ENCODE measurements at places on chromosomes 1 and 21.

DNA sequence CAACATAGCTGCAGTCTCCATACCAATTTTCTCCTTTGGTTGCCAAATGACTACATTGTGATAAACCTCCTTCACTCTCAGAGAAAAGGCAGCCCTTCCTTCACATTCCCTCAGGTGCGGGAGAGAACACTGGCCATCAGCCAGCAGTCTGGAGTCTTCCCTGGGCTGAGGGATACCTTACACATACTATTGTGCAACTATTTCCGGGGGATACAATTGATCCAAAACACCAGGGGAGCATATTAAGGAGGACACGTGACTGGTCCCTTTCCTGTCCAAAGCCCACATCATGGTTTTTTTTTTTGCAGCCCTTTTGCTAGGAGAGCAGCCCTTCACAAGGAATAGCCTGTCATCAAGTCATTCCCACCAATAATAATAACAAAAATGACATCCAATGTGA lies 172.1 kb upstream of the ZRANB2 start:
- no peak for DNase-seq

DNA sequence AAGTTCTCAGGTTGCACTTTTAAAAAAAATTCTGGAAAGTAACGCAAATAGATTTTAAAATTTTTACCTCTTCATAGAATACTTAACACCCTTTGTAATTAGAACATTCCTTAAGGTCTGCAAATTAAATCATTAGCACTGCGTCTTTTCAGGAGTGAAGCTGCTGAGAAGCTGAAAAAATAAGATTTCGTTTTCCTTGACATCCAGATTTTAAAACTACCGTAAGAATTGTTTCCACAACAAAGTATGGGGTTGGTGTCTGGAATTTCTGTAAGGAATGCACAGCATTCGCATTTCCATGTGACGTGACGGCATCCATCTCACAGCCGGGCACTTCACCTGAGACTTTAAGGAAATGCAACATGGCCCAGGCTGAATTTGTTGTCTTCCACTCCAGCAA lies 76.3 kb upstream of the COX20 start:
- DNase-seq, result no peak

DNA sequence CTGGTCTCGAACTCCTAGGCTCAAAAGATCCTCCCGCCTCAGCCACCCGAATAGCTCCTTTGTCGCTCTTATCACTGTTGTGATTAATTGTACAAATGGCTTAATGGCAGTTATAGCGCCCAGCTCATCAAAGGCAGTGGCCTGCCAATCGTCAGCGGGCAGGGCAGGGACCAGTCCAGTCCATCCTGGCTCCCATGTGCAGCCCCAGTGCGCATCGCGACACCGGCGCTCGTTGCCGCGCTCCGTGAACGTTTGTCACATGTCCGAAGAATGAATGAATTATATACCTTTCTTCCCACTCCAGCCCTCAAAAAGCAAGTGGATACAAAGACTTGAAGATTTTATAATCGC lies 18.4 kb downstream of the MTX1 start:
- DNase-seq, result no peak

DNA sequence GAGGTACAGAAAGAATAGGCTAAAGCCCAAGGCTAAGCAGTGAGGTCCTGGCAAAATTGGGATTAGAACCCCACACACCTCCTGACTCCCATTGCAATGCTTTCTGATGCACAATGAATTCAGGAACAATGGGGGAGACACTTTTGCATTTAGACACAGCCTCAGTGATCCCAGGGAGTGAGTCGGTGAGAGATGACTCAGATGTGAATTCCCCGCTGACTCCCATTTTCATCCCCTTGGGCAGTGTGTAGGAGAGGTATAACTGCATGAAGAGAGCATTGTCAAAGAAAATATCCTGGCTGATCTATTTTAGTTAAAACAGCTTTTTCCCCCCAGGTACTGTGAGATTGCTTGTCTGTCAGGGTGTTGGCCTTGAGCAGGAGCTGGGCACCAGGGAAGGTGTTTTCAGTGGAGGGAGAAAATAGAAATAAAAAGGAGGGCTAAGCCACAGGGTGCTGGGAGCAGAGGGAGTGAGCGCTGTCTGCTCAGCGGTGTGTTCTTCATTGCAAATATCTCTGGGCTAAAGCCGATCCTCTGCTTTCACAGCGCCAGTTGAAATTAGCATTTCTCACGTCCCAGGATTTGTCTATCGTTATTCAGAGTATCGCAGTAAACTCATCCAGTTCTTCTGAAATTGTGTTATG lies 247.7 kb upstream of the PTBP2 start:
- no peak for DNase-seq

- DNase-seq, result no peak
Measured at GRCh38 chr1:192497214-192497794, 78.3 kb upstream of the RGS1 start.

Measured in stimulated activated CD8-positive, alpha-beta memory T cell treated with anti-CD3 and anti-CD28 coated beads, Interleukin-7, amount 100 ng/mL, for 1 hour (primary cell).